ENCODE measurements at places on chromosomes 2 and 18.
A peak's percentile ranks its signal among the peaks of the same experiment; 100 is the strongest.

DNA sequence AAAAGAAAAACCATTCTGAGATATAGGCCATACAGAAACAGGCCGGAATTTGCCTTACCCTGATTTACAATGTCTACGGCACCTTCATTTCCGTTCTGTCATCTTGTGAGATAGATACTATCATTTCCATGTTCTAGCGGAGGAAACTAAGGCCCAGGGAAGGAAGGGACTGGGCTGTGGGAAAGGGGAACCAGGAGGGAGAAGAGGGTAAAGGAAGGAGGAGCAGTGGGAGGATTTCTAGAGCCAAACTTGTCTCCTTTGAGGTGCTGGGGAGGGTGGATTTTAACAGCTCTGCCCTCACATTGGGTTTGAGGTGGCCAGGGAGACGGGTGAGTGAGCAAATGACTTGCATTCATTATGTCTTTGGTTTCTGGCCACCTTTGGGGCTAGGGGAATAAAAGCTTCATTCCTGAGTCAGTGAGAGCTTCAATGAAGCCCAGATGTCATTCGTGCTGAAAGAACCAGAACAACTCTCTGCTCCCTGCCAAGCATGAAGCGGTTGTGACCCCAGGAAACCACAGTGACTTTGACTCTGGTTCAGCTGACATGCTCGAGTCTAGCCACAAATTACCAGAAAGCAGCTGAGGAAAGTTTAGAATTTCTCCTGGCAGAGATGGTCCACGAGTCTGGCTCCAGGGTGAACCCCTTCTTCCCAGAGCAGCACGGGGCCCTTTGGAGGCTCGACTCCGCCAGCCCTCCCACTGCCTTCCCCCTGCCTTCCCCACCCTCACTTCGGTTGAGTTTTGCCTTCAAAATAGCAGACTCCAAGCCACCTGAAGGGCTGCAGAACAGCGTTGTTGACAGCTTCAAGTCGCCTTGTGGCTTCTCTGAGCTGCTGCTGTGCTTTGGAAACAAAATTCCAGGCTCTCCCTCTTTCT lies 3.8 kb downstream of the ACTG2 start:
- no peak for DNase-seq

GRCh38 chr2:161982548-161983330 lies 91.3 kb downstream of the DPP4 start:
- DNase-seq = no peak

DNA sequence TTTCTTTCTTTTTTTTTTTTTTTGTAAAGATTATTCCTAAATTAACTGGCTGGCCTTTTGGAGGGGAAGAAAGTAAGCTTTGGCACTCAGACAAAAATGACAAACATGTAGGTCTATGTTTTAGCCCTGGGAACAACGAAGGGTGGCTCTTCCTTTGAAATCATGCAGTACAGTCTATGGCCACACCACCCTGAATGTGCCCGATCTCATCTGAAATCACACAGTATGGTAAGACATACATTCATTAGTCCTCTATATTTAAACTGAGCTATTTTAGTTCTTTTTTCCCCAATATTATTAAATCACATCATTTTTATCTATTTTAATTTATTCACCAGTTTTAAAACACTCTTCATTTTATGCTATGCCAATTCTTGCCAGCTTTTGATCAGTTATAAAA lies 48.2 kb downstream of the PLA2R1 start:
- DNase-seq = no peak

- DNase-seq = no peak
Measured at GRCh38 chr2:148022351-148022750, 1.5 kb downstream of the MBD5 start.

GRCh38 chr18:65287652-65288051 lies 463.2 kb upstream of the CDH7 start:
- peak; percentile 85 for DNase-seq

GRCh38 chr2:218605432-218605831 lies 2.3 kb upstream of the PLCD4 start:
- peak; percentile 11 for DNase-seq

DNA sequence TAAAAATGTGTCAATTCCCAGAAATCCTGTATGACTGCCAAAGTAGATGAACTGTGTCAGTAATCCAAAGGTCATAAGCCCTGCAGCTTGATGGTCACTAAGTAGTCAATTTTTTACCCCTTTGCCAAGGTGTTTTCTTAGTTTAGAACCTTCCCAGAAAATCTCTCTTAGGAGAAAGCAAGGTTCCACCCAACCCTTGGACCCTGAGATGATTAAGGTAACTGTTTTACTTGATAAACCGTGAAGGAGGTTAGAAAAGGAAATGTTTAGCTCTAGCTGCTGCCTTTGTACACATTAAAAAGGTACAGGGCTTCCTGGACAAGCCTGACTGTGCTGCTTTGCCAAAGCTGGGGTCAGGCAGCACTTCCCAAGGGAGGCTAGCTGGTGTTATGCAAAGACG lies 24.4 kb upstream of the LRP2 start:
- no peak for DNase-seq

DNA sequence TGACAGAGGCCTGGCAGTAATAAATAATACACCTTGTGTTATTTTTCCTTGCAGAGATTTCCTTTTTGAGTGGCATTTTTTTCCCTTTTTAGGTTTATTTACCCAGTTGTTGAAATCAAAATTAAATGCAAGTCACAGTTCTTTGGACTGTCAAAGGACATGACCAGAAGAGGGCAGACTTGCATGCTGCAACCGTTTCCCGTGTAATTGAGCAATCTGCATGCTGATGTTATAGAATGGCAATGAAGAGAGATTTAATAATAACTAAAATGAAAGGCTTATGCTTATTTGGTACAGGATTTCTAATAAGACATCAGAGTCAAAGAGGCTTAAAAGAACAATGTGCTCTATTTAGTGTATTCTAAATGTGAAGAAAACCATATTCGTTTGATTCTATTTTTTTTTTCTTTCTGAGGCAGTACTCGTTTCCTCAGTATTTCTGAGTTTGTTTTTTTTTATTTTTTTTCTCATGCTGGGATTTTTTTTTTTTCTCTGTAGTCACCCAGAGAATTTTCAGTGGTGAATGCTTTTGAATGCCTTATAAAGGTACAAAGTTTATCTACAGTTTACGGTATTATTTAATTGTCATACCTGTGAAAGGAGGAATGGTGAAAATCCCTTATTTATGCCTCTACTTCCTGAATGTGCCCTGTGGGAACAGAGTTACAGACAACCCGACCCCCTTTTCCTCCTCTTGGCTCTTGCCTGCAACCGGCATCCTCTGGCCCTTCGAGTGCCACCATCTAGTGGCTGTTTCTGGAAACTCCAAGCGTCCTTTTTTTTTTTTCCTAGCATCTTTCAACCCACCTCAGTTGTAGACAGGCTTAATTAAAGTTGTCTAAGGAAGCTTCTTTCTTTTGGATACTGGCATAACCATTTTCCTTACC lies 368.5 kb downstream of the LRRTM1 start:
- peak; percentile 76 for DNase-seq

- DNase-seq = no peak
Measured at GRCh38 chr2:219254590-219255201, 978 bp upstream of the TUBA4A start.

DNA sequence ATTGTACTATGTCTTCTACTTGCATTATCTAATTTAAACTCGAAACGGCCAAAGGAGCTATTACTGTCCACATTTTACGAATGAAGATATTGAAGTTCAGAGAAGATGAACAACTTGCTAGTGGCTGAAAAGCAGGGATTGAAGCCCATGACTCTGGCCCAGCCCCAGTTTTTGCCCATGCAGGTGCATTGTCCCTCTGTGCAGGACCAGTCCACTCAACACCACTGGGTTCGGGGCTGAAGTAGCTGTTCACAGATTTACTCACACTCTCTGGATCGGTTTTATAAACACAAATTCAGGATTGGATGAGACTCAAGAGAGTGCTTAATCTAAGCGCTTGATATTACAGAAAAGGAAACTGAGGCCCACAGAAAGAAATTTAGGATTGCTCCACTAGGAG lies 1.4 kb upstream of the IHH start:
- no peak for DNase-seq

DNA sequence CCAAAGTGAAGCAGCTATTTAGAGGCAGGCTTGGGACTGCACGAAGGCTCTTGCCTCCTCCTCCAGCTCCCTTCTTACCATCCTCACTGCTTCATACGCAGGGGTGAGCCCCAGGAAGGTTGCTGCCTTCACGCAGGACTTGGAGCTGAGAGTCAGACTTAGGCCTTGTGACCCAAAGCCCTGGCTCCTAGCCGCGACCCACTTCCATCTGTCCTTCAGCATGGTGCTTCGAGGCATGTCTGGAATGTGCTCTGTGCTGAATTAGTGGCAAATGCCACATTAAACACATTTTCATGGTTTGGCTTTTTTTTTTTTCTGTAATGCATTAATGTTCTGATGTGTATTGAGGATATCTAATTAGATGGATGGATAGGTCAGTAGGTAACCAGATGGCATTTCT lies 37.5 kb downstream of the ITGB1BP1 start:
- DNase-seq = no peak

- peak; percentile 14 for DNase-seq
Measured at GRCh38 chr2:37230581-37230980, 815 bp downstream of the CEBPZ start.

DNA sequence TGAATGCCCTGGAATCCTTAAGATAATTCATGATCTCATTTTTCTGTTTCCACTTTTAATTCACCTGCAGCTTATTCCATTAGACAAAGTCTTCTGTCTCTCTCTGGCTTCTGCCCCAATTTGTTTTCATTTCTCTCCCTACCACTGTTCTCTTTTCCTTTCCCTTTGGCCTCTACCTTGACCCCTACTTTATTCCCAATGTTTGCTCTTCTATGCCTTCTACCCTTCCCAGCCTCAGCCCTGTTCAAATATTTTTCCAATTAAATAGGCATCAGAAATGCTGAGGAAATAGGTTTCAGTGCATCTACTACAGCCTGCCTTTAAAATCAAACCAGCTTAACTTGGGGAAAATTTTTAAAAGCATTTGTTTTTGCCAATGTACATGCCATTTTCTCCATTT lies 443.7 kb upstream of the CWC22 start:
- DNase-seq = no peak

DNA sequence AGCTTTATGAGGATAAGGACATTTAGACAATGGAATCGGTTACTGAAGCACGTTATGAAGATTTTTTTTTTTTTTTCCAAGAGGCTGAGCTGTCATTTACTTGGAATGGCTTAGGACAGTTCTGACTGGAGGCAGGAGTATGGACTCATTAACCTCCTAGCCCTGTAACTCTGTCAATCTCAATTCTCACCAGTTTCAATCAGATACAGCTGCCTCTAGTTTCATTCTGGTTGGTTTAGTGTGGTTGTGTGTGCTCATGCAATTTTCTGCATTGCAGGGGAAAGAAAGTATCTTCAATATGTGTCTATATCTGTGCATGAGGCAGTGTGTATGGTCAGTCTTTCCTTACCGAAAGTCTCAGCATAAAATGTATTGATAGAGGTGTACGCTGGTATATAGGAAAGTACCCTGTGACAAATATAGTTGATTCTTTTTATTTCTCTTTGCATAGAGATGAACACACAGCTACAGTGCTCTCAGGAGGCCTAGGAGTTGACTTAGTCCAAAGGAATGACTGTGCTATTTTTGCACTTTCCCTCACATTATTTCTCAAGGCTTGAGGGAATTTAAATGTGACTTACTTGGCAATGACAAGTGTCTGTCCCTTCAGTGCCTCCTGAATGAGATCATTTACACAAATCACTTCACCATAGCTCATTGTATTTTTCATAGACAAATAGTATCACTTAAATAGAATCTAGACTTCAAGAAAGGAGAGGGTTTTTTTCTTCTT lies 50.5 kb upstream of the GRB14 start:
- DNase-seq = no peak

GRCh38 chr2:101344137-101344536 lies 35.6 kb upstream of the RNF149 start:
- DNase-seq = no peak

DNA sequence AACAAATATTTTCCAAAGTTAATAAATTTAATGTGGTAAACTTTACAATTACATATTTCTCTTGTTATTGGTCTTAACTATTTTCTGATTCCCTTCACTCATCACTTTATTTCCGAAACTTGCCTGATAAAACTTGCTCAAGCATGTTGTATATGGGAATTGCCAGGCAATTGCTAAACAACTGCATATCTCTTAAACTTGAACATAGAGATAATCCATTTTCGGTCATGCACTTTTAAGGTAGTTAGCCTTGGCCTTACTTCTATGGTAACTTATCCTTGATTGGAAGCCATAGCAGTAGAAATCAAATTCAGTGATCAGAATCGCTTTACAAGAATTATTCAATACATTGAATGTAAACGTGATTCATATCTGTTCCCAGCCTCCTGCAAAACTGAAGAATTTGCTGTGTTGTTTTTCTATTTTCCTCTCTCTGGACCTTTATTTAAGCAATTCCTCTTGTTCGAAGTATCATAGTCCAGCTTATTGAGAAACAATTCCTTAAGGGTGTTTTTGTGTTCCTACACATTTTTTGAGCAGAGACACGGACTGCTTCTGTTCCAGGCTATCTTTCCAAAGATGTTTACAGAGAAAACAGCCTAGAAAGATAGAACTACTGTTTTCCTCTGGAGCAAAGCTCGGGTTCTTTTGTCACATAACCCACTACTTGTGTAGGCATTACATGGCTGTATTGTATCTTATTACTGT lies 674.3 kb downstream of the IRS1 start:
- DNase-seq = no peak

- no peak for DNase-seq
Measured at GRCh38 chr2:233248999-233249398, 2.5 kb upstream of the ATG16L1 start.

- peak; percentile 75 for DNase-seq
Measured at GRCh38 chr2:204325468-204325867, 219.8 kb upstream of the PARD3B start.

DNA sequence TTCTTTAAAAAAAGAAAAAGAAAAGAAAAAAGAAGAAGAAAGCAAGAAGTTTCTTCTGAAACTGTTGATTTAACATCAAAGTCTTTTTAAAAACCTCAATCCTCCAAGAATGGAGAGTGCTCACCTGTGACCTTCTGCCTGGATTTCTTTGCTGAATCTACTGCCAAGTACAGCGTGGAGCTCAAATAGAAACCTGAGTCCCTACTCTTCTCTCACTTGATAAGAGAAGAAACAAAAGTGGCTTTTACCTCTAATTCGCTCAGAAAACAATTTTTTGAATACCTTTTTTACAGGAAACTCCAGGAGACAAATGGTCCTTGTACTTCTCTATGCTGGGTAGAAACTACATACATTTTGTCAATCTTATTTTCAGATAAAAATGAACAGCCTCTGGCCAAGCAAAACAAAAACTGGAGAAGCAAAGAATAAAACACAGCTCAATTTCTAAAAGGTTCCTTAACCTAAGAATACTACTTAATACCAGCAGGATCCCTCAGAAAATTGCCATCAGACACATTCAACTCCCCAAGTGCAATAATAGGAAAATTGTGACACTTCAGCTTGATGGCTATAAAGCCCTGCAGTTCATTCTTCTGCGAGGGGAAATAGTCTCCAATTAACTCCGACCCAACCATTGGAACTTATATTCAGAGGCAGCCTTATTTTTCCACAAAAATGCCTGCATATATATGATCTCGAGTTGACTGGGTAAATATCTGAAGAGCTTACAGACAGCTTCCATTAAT lies 85.8 kb downstream of the GRB14 start:
- no peak for DNase-seq

GRCh38 chr2:106563195-106563594 lies 76.0 kb downstream of the CD8B2 start:
- no peak for DNase-seq
